Stimulated activated CD8-positive, alpha-beta memory T cell treated with anti-CD3 and anti-CD28 coated beads, Interleukin-4, amount 100 ng/mL, for 1 hour (primary cell): ENCODE measurements at places on chromosomes 12 and 14.

GRCh38 chr12:104091136-104091535 is 26.8 kb downstream of the HCFC2 start:
- no peak for DNase-seq

DNA sequence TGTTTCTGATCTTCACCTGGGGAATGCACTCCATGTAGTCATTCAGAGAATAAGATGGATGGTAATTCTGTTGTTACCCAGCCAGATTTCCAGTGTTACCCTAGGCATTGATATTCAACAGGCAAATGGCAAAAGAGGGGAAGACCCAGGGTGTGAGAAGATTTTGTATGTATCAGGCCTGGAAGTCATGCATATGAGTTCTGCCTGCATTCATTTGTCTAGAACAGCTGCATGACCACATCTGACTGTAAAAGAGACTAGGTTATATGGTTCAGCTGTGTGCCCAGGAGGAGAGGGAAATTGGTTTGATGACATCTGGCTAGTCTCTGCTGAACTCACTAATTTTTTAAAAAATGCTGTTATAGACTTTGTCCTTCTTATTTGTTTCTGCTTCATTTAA is 224.9 kb downstream of the NAV3 start:
- no peak for DNase-seq

DNA sequence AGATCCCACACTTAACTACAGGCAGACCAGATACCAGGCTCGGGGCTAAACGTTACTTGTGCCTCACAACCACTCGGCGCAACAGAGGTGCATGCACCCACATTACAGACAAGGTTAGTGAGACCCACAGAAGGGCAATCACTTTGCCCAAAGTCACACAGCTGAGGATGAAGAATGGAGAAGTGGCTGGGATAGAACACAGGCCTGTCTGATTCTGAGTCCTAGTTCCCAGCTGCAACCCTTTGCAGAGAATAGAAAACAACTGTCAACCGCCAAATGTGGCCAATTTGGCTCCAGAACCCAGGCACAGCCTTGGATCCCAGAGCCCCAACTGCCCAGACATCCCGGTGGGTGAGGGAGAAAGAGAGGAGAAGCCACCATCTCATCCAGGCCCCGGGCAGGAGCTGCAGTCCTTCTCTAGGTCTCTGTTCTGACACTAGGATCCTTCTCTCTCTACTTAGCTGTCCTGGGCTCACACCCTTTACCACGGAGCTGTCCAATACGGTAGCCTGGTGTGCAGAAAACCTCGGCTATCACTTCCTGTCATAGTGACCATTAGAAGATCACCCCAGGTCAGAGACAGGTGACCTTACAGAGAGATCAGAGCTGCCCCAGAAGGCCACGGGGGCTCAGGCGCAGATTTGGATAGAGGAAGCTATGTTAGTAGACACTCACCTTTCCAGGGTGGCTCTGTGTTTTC is 59.1 kb downstream of the FAM222A start:
- DNase-seq: no peak

DNA sequence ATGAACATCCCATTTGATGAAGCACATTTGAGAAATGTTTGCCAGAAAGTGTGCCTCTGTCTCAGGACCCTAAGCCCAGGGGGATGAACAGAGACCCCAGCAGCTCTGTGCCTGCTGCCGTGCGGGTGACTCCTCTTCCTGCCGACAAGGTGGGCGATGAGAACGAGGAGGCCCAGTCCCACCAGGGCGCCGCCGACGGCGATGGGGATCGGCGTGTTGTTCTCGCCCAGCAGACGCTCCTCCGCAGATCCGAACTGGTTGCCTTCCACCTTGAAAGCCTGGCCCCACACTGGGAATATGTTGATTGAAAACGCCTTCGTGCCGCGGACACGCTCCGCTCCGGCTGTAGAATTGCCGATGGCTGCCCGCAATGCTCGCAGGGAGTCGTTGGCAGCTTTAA is 44.1 kb downstream of the LRTM2 start:
- DNase-seq: no peak

DNA sequence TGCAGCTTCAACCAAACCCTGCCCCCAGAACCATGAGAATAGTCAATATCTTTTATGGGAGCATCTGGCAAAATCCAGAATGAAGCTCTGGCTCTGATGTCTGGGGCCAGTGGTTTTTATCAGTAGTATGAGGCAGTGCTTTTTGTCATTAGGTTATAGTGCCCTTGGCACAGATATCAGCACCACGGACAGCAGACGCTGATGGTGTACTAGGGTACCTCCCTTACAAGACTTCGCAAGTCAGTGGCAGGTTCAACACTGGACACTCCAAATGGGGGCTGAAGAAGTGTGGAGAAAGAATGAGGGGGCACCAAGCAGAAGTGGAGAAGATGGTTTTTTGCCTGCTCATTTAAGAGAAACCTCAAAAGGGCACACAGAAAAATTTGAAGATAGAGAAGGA is 68.2 kb upstream of the E2F7 start:
- DNase-seq: no peak

GRCh38 chr14:51305751-51306150 is 65.7 kb downstream of the TMX1 start:
- DNase-seq: no peak

GRCh38 chr14:23563473-23564180 is 4.0 kb downstream of the AP1G2 start:
- DNase-seq: no peak
